ENCODE measurements at places on chromosomes 4 and X. TPM values are rescaled to one million over a fixed set of nuclear protein-coding genes. Genes with fewer than 3 reads are reported as not detected.
A peak's percentile ranks its signal among the peaks of the same experiment; 100 is the strongest.

- DNase-seq = peak; percentile 68
These were observed 13.2 kb downstream of the GPC4 start for GRCh38 chrX:133402042-133402453.

DNA sequence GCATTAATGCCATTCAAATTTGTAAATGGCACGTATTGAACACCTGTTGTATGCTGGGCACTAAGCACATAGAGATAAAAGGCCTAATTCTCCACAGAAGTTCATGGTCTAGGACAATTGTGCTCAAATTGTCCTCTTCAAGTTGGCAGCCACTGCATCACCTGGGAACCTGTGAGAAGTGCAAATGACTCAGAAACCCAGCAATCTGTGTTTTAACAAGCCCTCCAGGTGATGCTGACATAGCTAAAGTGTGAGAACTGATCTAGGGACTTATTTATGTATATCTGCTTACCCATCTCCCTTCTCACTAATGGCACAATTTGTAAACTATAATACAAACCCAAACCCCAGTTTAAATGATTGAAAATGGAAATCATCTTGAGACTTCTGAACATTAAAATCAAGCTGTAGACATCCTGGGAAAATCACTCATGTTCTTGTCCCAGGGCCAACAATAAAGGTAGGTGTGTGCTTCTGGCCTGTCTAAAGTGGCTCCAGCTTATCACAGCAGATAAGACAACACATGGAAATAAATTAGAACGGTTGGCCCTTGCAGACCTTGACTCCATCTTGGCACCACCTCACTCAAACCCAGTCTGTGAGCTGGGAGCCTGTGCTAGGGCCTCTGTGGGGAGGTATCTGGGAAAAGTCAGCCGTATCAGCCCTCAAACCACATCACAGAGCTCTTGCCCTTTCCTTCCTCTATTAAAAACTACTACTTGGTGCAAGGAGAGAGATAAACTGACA lies 46.8 kb downstream of the UCHL1 start:
- no peak for DNase-seq

DNA sequence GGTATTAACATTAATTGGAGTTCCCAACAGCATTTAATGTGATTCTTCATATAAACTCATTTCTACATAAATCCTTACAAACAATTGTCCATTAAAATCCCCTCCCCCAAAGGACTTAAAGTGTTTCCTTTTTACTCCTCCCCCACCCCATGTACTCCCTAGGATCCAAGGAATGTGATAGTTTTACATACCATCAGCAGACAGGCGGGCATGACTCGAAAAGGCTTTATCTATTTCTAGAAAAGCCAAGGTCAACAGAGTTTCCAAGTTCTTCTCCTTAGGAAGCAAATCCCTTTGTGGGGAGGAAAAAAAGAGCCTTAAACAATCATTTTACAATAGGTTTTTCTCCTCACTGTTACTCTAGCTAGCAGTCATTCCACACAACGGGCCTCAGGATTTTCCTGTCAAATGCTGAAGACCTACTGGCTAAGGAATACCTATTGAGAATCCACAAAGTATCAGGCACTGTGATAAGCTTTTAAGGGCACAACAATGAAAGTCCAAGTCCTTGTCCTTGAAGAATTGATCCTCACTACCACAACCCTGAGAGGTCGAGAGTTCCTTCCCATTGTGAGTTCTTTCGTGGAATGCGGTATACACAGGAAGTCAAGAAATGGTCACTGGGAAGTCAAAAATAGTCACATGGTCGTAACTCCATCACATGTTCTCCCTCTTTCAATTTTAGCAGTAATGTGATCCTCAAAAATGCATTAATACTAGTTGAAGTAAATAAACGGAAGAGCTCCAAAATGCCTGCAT lies 7.2 kb downstream of the PPM1K start:
- no peak for DNase-seq

Gene FGFR3
- total RNA-seq = 13.8 TPM

GRCh38 chrX:1545776-1546408 lies 8.9 kb upstream of the P2RY8 start:
- no peak for DNase-seq
